ENCODE measurements at places on chromosomes 11 and 22.

DNA sequence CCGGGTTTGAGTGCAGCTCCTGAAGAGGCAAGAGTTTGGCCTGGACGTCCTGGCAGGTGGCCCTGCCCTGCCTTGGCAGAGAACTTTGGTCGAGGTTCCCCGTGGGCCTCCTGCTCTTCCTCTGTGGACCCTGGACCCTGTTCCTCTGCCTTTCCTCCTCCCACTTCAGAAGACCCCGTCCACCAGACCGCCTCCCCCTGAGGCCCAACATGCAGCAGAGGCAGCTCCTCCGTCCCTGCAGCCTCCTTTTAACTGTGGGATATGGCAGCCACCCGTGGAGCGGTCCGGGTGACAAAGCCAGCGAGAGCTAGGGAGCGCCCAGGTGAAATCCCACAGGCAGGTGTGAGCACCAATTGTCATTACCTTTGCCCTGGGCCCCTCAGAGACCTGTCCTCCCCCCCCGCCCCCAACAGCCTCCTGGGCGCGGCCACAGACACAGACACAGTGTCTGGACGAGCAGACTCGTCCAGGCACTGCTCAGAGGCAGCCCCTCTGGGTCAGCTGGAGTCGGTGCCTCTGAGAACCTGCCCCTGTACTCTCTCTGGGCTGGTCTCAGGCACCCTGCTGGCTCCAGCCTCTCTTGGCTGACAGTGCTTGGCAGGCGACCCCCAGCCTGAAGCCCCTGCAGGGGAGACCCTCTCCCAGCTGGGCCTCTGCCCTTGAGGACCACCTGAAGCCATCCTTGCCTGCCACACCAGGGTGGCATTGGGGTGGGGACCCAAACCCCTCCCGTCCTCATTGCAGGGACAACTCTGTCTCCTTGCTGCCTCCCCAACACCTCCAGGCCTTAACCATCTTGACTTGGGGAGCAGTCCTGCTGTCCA, 4.1 kb upstream of the PTDSS2 start:
- no peak for DNase-seq

- no peak for DNase-seq
These were observed 77.7 kb downstream of the PTPRJ start for GRCh38 chr11:48058064-48058463.

GRCh38 chr22:25623851-25624250, 59.4 kb downstream of the GRK3 start:
- DNase-seq, result no peak

- no peak for DNase-seq
These were observed 51.7 kb downstream of the BARX2 start for GRCh38 chr11:129427376-129427775.

- no peak for DNase-seq
These were observed 42.5 kb downstream of the GAB4 start for GRCh38 chr22:16965560-16965959.

GRCh38 chr11:114049050-114049449, 10.5 kb upstream of the ZBTB16 start:
- DNase-seq, result no peak

- DNase-seq, result no peak
These were observed 56.8 kb downstream of the SLC1A2 start for GRCh38 chr11:35362521-35362980.

- no peak for DNase-seq
These were observed 854 bp downstream of the ABCC8 start for GRCh38 chr11:17475666-17476316.

DNA sequence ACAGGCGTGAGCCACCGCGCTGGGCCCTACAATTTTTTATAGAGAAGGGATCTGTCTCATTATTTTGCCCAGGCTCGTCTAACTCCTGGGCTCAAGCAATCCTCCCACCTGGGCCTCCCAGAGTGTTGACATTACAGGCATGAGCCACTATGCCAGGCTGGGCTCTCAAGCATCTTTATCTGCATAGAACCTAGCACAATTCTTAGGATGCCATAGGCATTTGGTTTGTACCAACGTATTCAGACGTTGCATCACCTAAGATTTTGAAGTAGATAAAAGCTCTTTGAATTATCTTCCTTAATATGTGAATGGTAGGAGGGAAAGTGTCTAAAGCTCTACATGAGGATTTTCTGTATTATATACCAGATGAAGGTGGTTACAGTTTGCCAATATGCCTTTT, 30.5 kb downstream of the RTN3 start:
- no peak for DNase-seq

DNA sequence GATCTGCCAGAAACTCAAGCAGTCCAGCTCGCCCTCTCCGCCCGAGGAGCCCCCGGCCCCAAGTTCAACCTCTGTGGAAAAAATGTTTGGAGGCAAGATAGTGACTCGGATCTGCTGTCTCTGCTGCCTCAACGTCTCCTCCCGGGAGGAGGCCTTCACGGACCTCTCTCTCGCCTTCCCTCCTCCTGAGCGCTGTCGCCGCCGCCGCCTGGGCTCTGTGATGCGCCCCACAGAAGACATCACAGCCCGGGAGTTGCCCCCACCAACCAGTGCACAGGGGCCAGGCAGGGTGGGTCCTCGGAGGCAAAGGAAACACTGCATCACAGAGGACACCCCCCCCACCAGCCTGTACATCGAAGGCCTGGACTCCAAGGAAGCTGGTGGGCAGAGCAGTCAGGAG, 20.8 kb downstream of the USP35 start:
- DNase-seq, result no peak

GRCh38 chr11:94638902-94639373, 71.8 kb downstream of the PIWIL4 start:
- DNase-seq, result no peak

DNA sequence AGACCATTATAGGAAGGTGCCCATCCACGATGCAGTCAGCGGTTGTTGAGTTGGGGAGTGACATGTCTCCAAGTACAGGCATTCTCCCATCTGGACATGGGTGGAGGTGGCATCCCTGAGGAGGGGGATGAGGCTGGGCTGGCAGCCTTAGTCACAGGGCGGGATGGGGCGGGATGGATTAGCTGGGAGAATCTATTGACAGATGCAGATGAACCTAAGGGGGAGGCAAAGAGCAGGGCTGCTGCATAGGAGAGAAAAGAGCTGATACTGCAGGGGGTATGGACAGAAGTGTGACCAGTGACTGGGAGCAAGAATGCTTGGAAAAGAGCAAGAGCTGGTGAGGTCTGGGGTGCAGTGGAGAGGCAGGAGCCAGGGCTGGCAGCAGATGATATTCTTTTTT, 42.7 kb downstream of the SCN3B start:
- DNase-seq, result no peak

DNA sequence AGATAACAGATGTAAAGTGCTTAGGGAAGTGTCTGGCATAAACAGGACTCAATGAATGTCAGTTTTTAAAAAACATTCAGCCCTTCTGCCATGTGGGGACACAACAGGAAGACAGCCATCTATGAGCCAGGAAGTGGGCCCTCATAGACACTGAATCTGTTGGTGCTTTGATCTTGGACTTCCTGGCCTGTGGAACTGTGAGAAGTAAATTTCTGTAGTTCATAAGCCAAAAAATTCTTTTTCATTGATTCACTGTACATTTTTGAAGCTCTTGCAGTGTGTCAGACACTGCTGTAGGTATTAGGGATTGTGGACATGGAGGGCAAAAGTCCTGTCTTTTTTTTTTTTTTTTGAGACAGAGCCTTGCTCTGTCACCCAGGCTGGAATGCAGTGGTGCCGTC, 188.6 kb downstream of the HIPK3 start:
- DNase-seq, result no peak

- no peak for DNase-seq
These were observed 425.4 kb downstream of the JRKL start for GRCh38 chr11:96815236-96815635.

All from HTR-8/SVneo (cell line).